ENCODE measurements at places on chromosomes 6 and 20.

GRCh38 chr6:17871189-17871519 lies 116.3 kb downstream of the KIF13A start:
- no peak for DNase-seq

DNA sequence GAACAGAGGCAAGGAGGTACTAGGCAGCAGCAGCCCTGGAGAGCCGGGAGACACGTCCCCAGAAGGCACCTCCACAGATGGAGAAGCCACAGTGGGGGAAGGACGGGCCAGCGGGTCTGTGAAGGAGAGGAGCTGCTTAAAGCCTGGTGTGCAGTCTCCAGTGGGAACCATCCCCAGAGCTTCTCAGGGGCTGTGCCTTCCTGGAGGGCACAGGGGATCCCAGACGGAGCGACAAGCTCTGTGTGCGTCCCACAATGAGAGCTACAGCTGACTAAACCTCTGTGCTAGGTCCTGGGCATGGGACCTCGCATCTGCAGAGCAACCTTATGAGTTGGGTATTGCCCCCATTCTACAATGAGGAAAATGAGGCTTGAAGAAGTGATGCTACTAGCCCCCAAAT lies 50.7 kb downstream of the EZR start:
- no peak for DNase-seq

GRCh38 chr6:19552076-19552475 lies 285.1 kb upstream of the ID4 start:
- DNase-seq, result no peak

GRCh38 chr6:109454496-109455436 lies 806 bp downstream of the MICAL1 start:
- no peak for DNase-seq

GRCh38 chr6:86856937-86857563 lies 80.3 kb upstream of the HTR1E start:
- no peak for DNase-seq

- no peak for DNase-seq
Measured at GRCh38 chr6:149046822-149047246, 270.7 kb upstream of the TAB2 start.

GRCh38 chr20:13788167-13788834 lies 3.5 kb downstream of the NDUFAF5 start:
- no peak for DNase-seq

DNA sequence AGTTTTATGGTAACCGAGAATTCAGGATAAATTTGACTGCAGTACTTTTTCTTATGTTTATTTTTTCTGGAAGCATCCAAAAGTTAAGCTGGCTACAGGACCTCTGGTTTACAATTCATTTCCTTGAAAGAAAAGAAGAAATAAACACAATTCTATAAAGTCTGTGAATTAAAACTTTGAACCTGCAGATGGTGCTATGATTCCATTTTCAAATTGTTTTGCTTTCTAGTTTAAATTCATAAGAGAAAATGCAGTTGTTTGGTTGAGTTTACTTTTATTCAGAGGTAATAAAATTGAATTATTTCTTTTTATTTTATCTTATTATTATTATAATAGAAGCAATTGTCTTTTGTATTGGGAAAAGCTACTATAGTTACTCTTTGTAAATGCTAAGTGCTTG lies 1.8 kb upstream of the VIP start:
- DNase-seq, result no peak

GRCh38 chr6:140671926-140672325 lies 1297.5 kb upstream of the CITED2 start:
- no peak for DNase-seq

- no peak for DNase-seq
Measured at GRCh38 chr6:113457751-113458150, 399.4 kb upstream of the MARCKS start.

GRCh38 chr20:25025986-25026605 lies 31.8 kb downstream of the ACSS1 start:
- DNase-seq, result no peak

DNA sequence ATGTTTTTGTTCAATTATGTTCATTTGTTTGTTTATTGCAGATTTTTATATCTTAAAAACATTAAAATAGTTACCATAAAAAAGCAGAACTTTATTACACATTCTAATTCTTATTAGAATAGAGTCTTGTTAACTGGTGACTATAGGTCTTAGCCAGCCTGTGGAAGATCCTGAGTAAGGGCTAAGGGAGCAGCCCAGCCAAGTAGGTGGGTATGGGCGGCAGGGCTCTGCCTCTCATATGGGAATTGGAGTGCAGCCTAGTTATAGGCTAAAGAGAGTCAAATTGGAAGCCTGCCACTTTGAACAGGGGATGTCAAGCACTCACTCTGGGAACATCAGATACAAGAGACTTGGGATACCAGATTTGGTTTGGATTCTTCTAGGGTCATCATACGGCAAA lies 10.5 kb upstream of the HSF2 start:
- DNase-seq, result no peak

DNA sequence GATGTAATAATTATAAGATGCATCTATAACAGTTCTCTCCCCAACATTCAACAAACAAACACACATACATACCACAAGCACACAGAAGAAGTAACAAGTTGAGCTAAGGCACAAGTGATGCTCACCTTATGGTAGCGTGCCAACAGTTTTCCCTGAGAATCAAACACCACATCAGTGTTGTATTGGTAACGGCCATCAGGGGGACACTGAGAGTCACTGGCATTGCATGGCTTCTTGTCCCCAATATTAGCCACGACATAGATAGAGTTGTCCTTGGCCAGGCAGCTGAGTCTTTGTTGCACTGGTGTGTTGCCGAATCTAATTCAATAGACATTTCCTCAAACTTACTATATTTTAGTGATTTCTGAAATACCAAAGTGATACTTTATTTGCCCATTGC lies 14.8 kb upstream of the VNN1 start:
- no peak for DNase-seq

- no peak for DNase-seq
Measured at GRCh38 chr20:31972471-31973021, 4.6 kb downstream of the XKR7 start.

DNA sequence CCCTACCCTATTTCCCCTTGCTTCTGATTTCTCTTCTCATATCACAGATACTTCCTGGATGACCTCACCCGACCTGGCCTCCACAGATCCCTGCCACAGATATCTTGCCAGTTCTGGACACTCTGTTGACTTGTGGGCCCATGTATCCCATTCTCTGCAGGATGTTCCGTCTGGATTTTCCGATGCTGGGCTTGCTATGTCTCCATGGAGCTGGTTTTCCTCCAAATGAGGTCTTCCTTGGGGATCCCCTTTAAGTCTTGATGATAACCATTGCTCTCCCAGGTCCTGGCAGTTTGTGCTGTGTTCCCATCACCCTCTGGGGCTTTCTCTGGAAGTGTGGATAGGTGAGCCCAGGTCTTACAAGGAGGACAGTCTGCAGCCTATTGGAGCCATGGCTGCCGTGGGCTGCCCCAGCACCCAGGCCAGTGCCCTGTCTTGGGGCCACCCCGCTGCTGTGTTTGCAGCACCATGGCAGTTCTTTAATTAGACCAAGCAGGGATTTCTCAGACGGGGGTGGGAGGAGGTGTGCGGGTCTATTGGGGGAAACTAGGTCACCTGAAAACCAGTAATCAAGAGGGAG lies 23.9 kb downstream of the PPP1R16B start:
- no peak for DNase-seq

DNA sequence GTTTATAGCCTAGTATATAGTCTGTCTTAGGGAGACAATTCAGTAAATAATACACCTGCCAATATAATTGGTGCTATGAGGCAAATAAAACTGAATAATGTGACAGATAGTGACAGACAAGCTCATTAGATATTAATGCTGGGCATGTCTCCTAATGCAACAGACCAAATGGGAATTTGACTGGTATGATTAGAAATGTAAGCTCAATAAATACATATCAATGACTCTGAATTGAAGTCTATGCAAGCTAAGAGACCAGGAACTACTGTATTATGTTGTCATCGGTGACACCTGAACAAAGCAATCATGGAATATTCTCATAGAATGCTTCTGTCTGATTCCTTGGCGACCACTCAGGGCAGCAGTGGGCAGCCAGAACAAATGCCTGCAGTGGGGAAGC lies 2.5 kb upstream of the SNX3 start:
- no peak for DNase-seq

GRCh38 chr6:167756597-167756996 lies 70.1 kb upstream of the AFDN start:
- no peak for DNase-seq

- DNase-seq, result no peak
Measured at GRCh38 chr6:90835596-90836212, 248.8 kb upstream of the MAP3K7 start.

DNA sequence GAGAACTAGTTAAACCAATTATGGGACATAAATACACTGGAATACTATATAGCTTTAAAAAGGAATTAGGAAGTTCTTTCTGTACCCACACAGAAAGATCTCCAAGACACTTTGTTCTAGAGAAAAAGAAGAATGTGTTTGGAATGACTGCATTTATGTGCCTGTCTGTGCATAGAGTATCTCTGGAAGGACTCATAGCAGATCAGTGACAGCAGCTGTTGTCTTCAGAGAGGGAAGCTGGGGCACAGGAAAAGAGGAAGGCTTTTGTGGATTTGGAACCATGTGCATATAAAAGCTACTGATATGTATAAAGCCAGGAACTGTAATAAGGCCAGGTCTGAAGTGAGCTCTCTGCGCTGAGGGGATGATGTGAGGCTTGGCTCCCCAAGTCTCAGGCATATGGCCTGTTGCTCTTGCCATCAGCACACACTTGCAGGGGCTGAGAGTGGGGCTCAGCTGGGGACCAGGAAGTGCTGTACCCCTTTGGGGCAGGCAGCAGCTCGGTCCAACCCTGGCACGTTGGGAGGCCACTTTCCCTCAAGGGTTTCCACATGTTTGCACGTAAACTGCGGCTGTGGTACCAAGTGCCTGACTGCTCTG lies 31.8 kb upstream of the CCDC167 start:
- DNase-seq, result no peak

DNA sequence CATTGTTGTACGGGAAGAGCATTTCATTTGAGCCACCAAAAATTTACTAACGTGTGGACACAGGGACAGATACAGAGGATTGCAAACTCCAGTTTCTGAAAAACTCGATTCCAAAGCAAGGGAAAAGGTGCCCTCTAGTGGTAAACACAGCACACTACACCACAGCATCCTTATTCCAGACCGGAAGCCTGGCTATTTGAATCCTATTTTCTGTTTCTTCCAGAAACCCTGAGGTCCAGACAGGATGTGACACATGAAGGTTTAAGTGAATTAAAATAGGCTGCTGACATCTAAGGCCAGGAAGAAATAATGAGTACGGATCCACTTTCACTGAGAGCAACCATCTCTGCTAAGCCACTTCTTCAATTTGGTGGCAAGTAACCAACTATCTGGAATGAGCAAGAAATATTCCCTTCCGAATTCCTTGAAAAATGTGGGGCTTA lies 31.8 kb upstream of the GMPR start:
- no peak for DNase-seq

GRCh38 chr20:1391640-1392442 lies 1.0 kb downstream of the FKBP1A start:
- DNase-seq, result no peak

- DNase-seq, result no peak
Measured at GRCh38 chr6:37366910-37367309, 13.1 kb downstream of the RNF8 start.

- DNase-seq, result no peak
Measured at GRCh38 chr6:15630202-15630601, 32.6 kb downstream of the DTNBP1 start.

DNA sequence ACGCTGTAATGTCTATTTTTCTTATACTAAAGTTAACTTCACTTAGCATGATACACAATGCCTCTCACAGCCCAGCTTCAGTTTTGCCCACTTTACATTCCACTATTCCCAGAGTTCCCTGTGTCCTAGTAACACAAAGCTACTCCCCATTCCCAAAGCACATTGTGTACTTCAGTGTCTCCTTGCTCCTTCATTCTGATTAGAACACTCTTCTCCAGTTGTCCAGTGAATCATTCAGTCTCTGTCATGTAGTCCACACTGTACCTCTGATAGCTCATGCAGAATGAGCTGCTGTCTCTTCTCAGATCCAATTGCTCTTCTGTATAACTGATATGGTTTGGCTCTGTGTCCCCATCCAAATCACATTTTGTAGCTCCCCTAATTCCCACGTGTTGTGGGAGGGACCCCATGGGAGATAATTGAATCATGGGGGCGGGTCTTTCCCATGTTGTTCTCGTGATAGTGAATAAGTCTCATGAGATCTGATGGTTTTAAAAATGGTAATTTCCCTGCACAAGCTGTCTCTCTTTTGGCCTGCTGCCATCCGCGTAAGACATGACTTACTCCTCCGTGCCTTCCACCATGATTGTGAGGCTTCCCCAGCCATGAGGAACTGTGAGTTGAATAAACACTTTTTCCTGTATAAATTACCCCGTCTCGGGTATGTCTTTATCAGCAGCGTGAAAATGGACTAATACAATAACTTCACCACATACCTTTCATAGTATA lies 2.1 kb upstream of the TMX4 start:
- no peak for DNase-seq

- DNase-seq, result no peak
Measured at GRCh38 chr6:3786141-3786540, 34.6 kb upstream of the PXDC1 start.

All from cortex of kidney (tissue), 1 donor.